ENCODE measurements at places on chromosomes 12 and 14. TPM values are rescaled to one million over a fixed set of nuclear protein-coding genes. Genes with fewer than 3 reads are reported as not detected.

- no peak for DNase-seq
Observed at GRCh38 chr14:50092006-50092555, 24.3 kb downstream of the VCPKMT start.

DNA sequence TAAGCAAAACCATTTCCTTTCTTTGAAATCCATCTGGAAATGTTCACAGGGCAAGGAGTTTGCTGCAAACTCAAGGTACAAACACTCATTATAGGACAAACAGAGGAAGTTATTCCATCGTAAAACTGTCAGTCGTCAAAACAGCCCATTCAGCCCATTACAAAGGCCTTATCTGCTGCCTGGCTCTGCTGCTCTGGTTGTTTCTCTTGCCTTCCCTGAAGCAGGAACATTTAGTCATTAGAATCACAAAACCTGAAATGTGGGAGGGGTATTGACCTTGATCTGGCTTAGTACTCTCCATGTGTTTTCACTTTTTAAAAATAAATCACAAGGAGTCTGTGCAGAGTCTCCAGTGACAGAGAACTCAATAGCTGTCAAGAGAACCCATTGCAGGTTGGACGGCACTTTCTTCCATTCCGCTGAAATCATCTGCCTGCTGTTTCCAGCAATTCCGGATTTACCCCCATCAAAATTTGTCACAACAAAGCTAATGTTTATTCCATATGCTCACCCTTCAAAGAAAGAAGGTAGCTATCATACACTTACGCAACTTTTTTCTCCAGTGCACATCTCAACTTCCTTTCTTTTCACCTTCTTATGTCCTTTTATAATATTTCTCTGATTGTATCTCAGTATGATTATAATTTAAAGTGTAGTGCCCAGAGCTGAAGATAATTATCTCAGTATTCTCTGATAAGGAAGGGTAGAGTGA, 24.6 kb upstream of the ITPR2 start:
- no peak for DNase-seq

DNA sequence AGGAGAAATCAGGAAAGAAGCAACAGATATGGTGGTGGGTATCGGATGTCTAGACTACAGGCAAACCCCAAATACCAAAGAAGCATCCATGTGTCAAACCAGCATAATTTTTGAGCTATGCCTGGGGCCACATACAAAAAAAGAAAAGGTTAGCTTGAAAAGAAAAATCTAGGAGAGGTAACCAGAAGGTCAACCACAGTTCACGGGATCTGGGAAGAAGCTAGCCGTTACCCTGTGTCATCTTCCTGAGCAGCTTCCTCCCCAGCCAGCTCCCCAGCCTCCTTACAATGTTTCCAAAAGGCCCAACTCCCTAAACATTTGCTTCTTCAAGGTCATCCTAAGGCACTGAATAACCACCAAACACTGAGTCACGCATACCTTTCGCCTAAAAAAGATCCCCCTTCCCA, 3.1 kb downstream of the SINHCAF start:
- no peak for DNase-seq

Gene GPRC5D
- not detected for total RNA-seq

Gene HCAR3
- total RNA-seq: not detected

DNA sequence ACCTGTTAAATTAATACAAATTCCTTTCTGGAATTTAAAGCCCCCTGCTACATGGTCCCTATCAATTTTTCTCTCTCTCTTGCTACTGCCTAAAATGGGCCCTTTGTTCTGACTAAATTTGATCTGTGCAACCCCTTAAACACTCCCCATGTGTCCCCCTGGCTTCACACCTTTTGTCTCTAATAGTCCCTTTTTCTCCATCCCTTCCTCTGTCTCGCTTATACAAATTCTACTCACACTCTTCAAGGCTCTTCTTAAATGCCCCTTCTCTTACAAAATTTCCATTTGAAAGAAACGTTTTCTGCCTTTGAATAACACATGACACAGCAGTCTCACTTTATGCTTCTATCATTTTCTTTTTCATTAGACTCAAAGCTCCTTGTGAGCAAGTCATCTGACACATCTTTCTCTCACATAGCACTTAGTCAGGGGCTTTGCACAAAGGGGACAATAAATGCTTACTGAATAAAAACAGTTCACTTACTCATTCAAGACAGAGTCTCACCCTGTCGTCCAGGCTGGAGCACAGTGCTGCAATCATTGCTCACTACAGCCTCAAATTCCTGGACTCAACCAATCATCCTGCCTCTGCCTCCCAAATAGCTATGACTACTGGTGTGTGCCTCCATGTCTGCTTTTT, 41.5 kb upstream of the NR2C1 start:
- peak; percentile 24 for DNase-seq

DNA sequence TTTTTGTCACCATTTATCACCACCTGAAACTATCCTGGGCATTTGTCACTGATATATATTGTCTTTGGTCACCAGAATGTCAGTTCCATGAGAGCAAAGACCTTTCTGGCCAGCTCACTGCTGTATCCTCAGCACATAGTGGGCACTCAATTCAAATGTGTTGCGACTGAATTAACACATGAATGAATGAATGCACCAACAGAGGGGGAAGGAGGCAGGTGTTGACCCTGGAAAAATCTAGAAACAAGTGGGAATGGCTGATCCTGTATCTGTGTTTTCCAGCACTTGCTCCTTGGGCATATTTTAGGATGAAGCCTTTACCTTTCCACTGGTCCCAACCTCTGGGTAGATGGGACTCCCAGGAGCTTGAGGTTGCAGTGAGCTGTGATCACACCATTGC, 3.4 kb upstream of the NCOR2 start:
- DNase-seq: no peak

Data from LHCN-M2 (cell line).